ENCODE measurements at places on chromosomes 5 and 9. TPM values are rescaled to one million over a fixed set of nuclear protein-coding genes. Genes with fewer than 3 reads are reported as not detected.

DNA sequence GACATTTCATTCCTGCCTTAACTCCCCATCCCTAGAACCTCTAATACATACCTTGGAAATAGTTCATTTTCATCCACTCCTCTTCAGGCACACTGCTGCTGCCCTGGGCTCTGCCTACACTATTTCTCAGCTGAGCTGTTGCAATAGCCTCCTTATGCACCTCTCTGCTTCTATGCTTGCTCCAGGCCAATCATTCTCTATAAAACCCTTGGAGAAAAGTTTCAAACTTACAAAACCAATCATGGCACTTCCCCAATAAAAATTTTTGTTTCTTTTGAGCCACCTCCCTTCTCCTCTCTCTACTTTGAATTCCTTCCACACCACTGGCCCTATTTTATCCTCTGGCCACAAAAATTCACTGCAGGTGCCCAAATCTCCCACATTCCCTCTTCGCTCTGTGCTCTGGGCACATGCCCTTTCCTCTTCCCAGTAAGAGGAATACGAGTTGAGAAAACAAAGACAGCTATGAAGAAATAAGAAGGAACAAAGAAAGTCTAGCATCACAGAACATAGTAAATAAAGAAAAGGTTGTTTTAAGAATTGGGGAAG, 301.4 kb downstream of the ELAVL2 start:
- no peak for DNase-seq

PRUNE2 gene
- 5.4 TPM for total RNA-seq

FST gene
- total RNA-seq = 4.0 TPM

DNA sequence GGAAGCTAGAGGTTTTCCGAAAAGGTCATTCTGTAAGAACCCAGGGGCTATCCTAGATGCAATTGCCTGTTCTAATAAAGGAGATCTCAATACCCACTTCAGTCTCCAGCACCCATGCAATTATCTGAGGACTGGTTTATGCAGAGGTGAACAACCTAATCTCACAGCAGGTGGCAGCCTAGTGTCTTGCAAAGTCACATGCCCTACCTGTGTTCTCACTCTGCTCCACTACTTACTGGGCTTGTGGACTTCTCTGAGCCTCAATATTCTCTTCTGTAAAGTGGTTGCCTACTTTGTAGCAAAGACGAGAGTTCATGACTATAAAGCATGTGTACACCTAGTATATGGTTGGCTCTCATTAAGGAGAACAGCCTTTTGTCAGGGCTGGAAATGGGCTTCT, 21.0 kb upstream of the ALDH1B1 start:
- DNase-seq = no peak

DNA sequence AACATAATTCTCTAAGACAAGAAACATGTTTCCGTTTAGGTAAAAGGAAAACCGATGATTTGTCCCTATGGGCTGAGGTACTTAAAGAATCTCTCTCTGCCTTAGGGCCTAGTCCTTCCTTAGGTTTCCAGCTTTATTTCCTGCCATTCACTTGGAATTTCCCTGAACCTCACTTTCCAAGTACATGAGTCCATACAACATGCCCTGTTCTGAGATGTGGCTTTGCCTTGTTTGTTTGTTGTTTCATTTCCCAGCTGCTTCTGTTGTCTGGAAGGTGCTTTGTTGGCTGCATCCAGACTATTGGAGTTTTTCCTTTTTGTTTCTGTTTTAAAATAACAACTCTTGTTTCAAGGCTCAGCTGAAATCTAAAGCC, 95.2 kb downstream of the ALDH1A1 start:
- no peak for DNase-seq

DNA sequence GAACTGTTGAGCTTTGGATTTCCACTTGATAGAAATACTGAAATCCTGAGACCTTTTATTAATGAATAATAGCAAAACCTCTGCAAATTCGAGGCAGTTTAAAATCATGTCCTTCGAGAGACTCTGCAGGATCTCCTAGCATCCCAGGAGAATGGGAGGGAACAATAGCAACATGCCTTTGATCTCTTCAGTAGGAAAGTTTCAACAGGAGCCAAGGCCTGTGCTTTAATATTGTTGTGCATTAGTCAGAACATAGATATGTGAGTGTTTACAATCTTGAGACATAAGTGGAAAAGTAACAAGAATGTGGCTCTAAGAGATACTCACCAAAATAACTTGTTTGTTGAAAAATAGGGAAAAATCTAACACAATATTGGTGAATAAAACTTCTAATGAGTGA, 83.3 kb upstream of the LHFPL2 start:
- DNase-seq = no peak

FBLL1 gene
- total RNA-seq = 5.9 TPM

F2RL2 gene
- not detected for total RNA-seq

GRCh38 chr5:34695275-34696027, 39.3 kb downstream of the RAI14 start:
- no peak for DNase-seq

Measured in neural crest cell (in vitro differentiated cells).